Sigmoid colon (tissue), 7 donors: ENCODE measurements at places on chromosomes 3 and 15. TPM values are rescaled to one million over a fixed set of nuclear protein-coding genes. Genes with fewer than 3 reads are reported as not detected.

Gene ZDHHC23
- total RNA-seq: 1.1 TPM

Gene DNAJC13
- total RNA-seq: 55.9 TPM

Gene ACP3
- 1.5 TPM for total RNA-seq

Gene LAMB2
- total RNA-seq: 612 TPM

Gene NR2E3
- not detected for total RNA-seq

DNA sequence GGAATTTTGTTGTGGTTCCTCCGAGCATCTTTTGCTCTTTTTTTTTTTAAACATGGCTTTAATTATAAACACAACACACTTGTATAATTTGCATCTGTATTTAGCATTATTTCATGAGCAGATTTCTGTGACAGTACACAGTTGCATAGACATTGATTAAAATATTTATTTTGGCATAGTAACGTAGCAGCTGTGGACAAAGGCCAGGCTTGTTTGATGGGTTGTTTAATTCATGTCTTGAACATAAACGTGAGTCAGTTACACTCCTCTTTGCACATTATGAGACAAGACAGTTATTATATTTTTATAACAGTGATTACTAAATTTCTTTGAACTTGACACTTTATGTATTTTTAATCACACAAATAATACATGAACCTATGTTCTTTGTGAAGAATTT, 182.5 kb downstream of the CACNA2D3 start:
- no peak for DNase-seq
- H3K27ac ChIP-seq: no peak overlapping the region
- no peak overlapping the region for H3K4me3 ChIP-seq
- H3K36me3 ChIP-seq: no peaks in the 10 kb centered on the region
- H3K4me1 ChIP-seq: no peaks in the 10 kb centered on the region

- H3K4me1 ChIP-seq: no peaks in the 10 kb centered on the region
- H3K36me3 ChIP-seq: no peaks in the 10 kb centered on the region
- H3K4me3 ChIP-seq: no peak overlapping the region
- no peaks in the 10 kb centered on the region for H3K27me3 ChIP-seq
These were observed 27.7 kb downstream of the ABHD17C start for GRCh38 chr15:80722811-80723210.

DNA sequence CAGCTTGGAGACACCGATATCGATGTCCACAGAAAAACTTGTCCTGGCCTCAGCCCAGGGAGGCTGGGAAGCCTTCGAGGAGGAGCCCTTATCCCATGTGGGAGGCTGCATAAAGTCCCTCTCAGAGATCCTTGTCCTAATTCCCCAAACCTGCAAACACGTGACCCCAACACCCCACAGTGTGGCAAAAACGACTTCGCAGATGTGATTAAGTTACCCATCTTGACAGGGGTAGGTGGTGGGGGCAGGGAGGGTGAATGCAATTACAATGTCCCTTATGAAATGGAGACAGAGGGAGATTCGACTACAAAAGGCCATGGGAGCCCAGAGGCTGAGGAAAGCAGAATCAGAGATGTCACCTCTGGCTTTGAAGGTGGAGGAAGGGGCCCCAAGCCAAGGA, 2.3 kb upstream of the TLR9 start:
- H3K4me1 ChIP-seq: peaks cover 13% of the 10 kb centered on the region
- H3K27ac ChIP-seq: no peak overlapping the region
- DNase-seq: no peak
- H3K4me3 ChIP-seq: no peak overlapping the region

- H3K27me3 ChIP-seq: no peaks in the 10 kb centered on the region
- H3K36me3 ChIP-seq: no peaks in the 10 kb centered on the region
- H3K4me1 ChIP-seq: no peaks in the 10 kb centered on the region
- no peak overlapping the region for H3K4me3 ChIP-seq
- no peak for DNase-seq
- no peak overlapping the region for H3K27ac ChIP-seq
These were observed 445.0 kb upstream of the PROK2 start for GRCh38 chr3:72229952-72230351.

GRCh38 chr15:49987198-49987785, 131.7 kb downstream of the ATP8B4 start:
- H3K4me1 ChIP-seq: peaks cover 57% of the 10 kb centered on the region
- DNase-seq: no peak
- H3K27me3 ChIP-seq: no peaks in the 10 kb centered on the region
- H3K4me3 ChIP-seq: no peak overlapping the region
- H3K27ac ChIP-seq: peak overlapping the region; percentile 71

DNA sequence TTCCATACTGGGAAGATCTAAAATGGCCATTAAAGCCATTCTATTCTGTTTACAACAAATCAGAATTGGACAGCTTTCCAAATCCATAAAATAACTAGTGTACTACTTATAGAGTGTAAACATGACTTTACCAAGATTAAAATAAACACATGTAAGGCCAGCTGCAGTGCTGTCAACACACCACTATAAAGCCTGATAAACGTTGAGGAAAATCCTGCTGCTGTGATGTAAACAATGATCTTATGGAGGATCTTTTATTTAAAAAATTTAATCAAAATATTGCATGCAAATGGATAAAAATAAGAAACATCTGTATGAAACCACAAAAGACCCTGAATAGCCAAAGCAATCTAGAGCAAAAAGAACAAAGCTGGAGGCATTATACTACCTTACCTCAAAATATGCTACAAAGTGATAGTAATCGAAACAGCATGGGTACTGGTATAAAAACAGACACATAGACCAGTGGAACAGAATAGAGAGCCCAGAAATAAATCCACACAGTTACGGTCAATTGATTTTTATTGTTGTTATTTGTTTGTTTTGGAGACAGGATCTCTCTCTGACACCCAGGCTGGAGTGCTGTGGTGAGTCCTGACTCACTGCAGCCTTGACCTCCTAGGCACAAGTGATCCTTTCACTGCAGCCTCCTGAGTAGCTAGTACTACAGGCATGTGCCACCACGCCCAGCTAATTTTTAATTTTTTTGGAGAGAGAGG, 428.8 kb upstream of the C2CD4B start:
- no peak overlapping the region for H3K4me3 ChIP-seq
- H3K36me3 ChIP-seq: no peaks in the 10 kb centered on the region
- no peak overlapping the region for H3K27ac ChIP-seq
- H3K4me1 ChIP-seq: peaks cover 22% of the 10 kb centered on the region
- H3K27me3 ChIP-seq: no peaks in the 10 kb centered on the region

DNA sequence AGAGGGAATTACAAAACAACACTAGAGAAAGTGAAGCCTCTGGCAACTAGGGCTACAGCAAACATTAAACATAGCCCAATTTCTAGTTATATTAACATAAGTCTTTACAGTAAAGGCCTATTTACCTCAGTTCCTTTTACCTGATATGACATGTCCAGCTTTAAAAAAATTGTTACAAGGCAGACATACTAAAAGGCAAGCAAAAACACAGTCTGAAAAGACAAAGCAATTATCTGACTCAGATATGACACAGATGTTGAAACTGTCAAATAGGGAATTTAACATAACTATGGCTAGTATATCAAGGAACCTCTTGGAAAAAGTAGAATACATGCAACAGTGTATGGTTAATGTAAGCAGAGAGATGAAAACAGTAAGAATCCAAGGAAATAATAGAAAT, 238.6 kb downstream of the RAP2B start:
- no peak overlapping the region for H3K4me3 ChIP-seq
- H3K4me1 ChIP-seq: no peaks in the 10 kb centered on the region
- H3K27ac ChIP-seq: no peak overlapping the region
- no peaks in the 10 kb centered on the region for H3K36me3 ChIP-seq

- no peak overlapping the region for H3K27ac ChIP-seq
- no peaks in the 10 kb centered on the region for H3K4me1 ChIP-seq
- DNase-seq: no peak
- no peaks in the 10 kb centered on the region for H3K27me3 ChIP-seq
These were observed 52.6 kb downstream of the ERC2 start for GRCh38 chr3:56415652-56416051.

GRCh38 chr3:134464064-134464688, 21.6 kb downstream of the ANAPC13 start:
- H3K4me3 ChIP-seq: no peak overlapping the region
- H3K27ac ChIP-seq: peak overlapping the region; percentile 57
- peak; percentile 94 for DNase-seq
- no peaks in the 10 kb centered on the region for H3K27me3 ChIP-seq

DNA sequence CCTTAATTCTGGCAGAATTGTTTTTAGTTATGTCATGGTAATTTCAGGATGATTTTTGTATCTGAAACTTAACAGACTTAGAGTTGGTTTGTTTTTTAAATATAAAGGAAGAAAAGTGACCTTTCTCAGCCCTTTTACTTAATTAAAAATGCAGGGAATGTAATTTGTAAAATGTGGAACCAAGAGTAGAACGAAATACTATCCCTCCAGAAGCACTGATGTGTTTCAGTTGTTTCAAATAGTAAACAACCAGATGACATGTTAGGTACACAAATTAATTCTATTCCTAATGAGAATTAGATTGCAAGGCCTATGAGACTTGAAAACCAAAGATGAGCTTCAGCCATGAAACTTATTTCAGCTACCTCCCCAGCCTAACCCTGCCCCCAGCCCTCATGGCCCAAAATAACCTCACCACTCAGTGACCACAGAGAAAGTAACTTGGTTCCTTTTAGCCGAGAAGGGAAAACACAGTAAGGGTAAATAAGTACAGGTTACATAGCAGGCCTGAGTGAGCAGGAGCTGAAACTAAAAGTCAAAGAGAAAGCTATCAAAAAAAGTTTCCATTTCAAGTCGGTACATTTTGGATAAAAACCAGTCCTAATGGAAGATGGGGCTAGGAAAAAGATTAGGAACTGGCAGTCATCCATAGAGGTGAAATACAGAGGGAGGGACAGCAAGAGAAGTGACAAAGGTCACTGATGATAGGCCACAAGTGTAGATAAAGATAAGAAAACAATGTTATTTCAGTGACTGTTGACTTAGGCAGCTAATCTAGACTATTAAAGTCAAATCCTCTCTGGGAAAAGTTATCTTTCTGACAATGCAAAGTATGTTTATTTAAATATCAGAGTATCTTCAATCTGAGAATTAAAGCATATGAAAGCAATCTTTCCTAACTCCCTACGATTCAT, 23.2 kb downstream of the SENP8 start:
- H3K27me3 ChIP-seq: no peaks in the 10 kb centered on the region
- H3K4me3 ChIP-seq: no peak overlapping the region
- DNase-seq: no peak
- no peaks in the 10 kb centered on the region for H3K36me3 ChIP-seq
